ENCODE measurements at places on chromosomes 1 and 21. TPM values are rescaled to one million over a fixed set of nuclear protein-coding genes. Genes with fewer than 3 reads are reported as not detected.

Gene RRP1B
- total RNA-seq = 21.4 TPM

Gene ACKR1
- 196 TPM for total RNA-seq

Gene ITLN1
- 0.42 TPM for total RNA-seq

Gene PRAMEF9
- not detected for total RNA-seq

DNA sequence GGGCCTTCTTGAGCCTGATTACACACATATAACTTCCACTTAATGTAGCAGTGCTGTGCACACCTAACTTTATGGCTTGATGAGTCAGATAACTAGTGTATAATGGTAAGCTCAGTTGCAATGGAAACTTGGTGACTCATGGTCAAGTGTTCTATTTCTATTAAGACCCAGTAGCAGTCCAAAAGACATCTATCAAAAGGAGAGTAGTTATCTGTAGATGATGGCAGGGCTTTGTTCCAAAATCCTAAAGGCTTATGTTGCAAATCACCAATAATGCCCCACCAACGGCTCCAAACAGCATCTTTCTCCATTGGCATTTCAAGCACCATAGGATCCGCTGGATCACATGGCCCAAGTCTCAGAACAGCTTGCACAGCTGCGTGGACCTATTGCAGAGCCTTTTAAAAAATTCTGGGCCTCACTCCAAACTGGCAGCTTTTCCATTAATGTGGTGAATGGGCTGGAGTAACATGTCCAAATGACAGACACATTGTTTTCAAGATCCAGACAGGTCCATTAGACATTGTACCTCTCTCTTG, 566.8 kb upstream of the USP24 start:
- no peak overlapping the region for H3K27ac ChIP-seq
- DNase-seq = no peak
- H3K4me3 ChIP-seq = no peak overlapping the region
- H3K4me1 ChIP-seq = no peaks in the 10 kb centered on the region
- H3K36me3 ChIP-seq = no peaks in the 10 kb centered on the region

- no peaks in the 10 kb centered on the region for H3K36me3 ChIP-seq
- DNase-seq = no peak
- peak overlapping the region; percentile 32 for H3K27ac ChIP-seq
- no peaks in the 10 kb centered on the region for H3K4me1 ChIP-seq
- H3K4me3 ChIP-seq = peak overlapping the region; percentile 44
These were observed 19.4 kb upstream of the TENT5B start for GRCh38 chr1:27032119-27032461.

DNA sequence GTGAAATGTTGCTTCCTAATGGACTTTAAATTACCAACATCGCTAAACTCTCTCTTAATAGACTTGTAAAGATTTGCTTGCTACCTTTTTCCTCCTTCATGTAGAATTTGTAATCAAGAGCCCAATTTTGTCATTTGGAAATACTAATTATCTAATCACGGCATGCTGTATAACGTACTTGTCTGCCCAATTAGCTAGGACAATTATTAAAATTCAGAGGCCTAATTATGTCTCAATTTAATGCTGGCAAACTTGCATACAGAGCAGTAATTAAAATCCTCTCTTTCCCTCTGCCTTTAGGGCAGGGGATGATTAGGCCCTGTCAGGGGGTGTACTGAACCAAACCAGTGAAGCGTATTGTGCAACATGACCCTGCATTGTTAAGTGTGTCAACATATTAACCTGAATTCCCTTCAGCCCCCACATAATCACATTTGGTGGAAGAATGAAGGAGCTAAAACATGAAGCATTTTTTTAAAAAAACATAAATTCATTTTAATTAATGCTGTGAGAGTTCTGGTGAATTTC, 137.4 kb upstream of the BARHL2 start:
- H3K4me3 ChIP-seq = no peak overlapping the region
- DNase-seq = no peak
- no peak overlapping the region for H3K27ac ChIP-seq
- H3K27me3 ChIP-seq = no peaks in the 10 kb centered on the region

DNA sequence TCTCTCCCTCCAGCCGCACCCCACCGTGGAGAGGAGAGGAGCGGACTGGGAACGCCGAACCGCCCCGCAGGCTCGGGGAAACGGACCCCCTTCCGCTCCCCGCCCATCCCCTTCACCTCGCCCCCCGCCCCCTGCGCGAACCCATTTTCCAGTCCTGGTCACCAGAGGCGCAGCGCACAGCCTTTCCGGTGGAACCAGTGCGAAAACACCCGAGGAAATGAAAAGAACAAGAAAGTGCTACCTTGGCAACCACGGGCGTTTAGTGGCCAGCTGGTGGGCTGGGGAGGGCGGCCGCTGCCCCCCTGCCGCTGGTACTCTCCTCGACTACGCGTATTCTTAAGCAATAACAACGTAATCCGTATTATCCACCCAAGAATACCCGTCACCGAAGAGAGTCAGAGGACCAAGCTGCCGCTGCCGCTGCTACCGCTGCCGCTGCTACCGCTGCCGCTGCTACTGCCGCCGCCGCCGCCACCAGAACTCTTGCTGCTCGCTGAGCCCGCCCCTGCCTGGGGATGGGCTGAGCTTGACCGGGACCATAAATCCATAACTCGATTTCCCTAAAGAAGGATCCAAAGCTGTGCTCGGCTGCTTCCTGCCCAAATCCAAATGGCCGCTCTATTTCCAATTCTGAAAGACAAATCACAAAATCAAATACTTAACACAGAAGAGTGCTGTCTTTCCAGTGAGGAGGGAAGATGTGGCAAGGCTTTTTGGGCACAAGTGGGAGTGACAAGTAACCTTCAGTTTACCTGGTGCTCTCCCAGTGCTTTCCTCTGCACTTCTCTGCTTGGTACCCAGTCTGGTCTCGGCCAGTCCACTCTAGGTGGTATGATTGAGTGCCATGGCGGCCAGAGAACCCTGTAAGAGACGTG, 125.2 kb upstream of the DPYD start:
- no peaks in the 10 kb centered on the region for H3K4me1 ChIP-seq
- no peak overlapping the region for H3K27ac ChIP-seq
- H3K4me3 ChIP-seq = peak overlapping the region; percentile 44
- H3K27me3 ChIP-seq = no peaks in the 10 kb centered on the region

Gene SPATA45
- not detected for total RNA-seq

GRCh38 chr1:178919581-178919980, 48.7 kb upstream of the ANGPTL1 start:
- no peak for DNase-seq
- no peak overlapping the region for H3K27ac ChIP-seq
- no peaks in the 10 kb centered on the region for H3K4me1 ChIP-seq
- H3K36me3 ChIP-seq = peaks cover 6% of the 10 kb centered on the region
- H3K27me3 ChIP-seq = no peaks in the 10 kb centered on the region

- no peaks in the 10 kb centered on the region for H3K27me3 ChIP-seq
- H3K36me3 ChIP-seq = no peaks in the 10 kb centered on the region
- peaks cover 12% of the 10 kb centered on the region for H3K4me1 ChIP-seq
These were observed 10.5 kb downstream of the AIM2 start for GRCh38 chr1:159066108-159066507.

Gene CD1E
- total RNA-seq = 1.4 TPM

DNA sequence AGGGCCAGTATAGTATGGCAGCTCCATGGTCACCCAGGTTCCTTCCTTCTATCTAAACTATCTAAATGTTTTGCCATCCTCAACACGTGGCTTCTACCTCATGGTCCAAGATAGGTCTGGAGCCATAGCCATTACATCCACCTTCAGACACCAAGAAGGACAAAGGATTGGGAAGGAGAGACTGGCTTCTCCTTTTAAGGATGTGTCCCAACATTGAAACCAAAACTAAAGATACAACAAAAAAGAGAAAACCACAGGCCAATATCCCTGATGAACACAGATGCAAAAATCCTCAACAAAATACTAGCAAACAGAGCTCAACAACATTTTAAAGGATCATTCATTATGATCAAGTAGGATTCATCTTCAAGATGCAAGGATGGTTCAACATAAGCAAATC, 24.8 kb downstream of the HSD11B1 start:
- H3K36me3 ChIP-seq = no peaks in the 10 kb centered on the region
- no peaks in the 10 kb centered on the region for H3K4me1 ChIP-seq
- no peak overlapping the region for H3K4me3 ChIP-seq

- H3K4me3 ChIP-seq = no peak overlapping the region
- H3K36me3 ChIP-seq = no peaks in the 10 kb centered on the region
- no peak for DNase-seq
- no peak overlapping the region for H3K27ac ChIP-seq
These were observed 52.2 kb downstream of the PHACTR4 start for GRCh38 chr1:28421744-28422143.

DNA sequence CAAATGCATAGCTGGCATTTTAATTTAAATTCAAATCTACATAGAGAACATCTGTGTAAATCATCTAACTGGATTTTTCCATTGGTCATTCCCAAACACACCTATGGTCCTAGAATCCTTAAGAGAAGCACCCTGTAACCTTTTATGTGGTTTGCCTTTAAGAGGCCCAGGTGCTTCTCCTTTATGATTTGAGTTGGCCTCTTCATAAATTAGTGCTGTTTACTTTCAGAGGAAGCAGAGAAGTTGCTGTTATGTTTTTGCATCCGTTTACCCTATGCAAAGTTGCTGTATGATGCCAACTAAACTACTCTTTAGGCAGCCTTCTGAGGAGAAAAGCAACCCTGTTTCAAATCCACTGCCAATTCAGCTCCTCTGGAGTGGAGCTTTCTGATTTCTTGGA, 193.8 kb downstream of the HS2ST1 start:
- H3K4me1 ChIP-seq = no peaks in the 10 kb centered on the region
- DNase-seq = no peak
- H3K27ac ChIP-seq = no peak overlapping the region
- no peak overlapping the region for H3K4me3 ChIP-seq
- H3K36me3 ChIP-seq = no peaks in the 10 kb centered on the region
- H3K27me3 ChIP-seq = no peaks in the 10 kb centered on the region

DNA sequence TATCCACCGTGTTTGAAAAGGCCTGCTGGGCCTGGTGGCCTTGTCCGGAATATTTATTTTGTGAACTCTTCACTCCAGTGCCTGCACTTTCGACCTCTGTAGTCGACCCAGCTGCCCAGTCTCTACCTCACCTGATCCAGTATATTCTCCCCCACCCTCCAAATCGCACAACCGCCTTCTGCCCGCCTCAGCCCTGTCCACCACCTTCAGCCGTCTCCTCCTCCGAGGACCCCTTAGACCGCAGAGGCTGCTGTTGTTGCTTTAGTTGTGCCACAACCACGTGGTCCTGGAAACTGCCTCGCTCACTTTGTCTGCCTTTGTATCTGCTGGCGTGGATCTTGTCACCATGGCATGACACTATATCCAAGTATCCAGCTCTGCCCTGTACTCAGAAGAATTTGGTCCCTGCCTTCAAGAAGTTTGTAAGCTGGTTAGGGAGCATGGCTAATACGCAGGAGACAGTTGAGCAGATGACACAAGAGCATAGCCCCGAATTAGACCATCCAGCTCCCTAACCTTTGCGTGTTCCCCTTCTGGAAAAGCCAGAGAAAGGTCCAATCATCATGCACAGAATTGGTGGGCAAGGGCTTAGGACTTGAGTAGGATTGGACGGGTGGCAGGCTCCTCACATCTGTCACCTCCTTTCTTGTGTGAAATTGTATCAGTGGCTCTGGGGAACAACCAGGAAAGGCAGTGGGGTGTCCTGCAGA, 1.5 kb downstream of the PHGDH start:
- H3K27ac ChIP-seq = peak overlapping the region; percentile 87
- H3K4me1 ChIP-seq = no peaks in the 10 kb centered on the region
- no peaks in the 10 kb centered on the region for H3K36me3 ChIP-seq
- no peaks in the 10 kb centered on the region for H3K27me3 ChIP-seq

DNA sequence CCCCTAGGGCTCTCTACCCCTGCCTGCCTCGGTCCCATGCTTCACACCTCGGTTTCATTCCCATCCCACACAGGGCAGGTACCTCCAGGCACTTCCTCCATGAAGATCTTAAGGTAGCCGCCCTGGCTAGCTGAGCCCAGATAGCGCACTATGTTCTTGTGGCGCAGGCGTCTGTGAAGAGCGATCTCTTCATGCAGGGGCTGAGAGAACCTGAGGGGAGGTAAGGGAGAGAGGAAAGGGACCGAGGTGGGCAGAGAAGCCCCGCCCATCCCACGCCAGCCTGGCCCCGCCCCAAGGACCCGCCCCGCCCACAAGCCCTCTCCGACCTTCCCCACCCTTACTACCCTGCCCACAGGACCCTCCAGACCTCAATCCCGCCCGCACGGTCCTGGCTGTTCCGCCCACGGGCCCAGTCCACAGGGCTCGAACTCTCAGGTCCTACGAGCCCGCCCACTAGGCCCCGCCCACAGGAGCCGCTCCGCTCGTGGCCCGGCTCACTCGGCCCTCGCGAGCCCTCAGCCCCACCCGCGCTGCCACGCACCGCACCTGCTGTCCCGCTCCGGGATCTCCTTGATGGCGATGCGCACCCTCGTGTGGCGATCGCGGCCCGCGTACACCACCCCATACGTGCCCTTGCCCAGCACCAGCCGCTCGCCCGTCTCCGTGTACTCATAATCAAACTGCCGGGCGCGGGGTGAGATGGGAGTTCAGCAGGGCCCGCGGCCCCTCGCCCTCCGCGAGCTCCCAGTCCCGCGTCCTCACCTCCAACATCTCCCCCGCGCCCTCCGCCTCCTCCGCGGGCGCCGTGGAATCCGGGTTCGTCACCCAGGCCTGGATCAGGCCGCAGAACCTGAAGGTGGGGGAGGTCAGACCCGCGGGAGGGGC, 6.4 kb downstream of the MAP3K6 start:
- no peak overlapping the region for H3K27ac ChIP-seq
- H3K4me3 ChIP-seq = peak overlapping the region; percentile 39
- no peak for DNase-seq
- H3K36me3 ChIP-seq = peaks cover 3% of the 10 kb centered on the region
- H3K4me1 ChIP-seq = no peaks in the 10 kb centered on the region
- no peaks in the 10 kb centered on the region for H3K27me3 ChIP-seq

Gene LCE6A
- total RNA-seq = not detected

DNA sequence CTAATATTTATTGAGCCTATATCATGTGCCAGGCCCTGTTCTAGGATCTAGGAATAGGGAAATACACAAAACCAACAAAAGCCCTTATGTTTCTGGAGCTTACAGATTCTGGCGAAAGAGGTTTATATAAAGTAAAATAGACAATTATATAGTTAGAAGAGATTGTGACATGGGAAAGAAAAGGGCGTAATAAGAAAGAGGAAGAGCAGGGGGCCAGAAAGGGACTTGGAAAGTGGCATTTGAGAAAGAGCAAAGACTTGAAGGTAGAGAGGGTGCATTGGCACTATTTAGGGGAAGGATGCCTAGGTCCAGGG, 322.5 kb upstream of the FAM78B start:
- peak overlapping the region; percentile 68 for H3K27ac ChIP-seq
- no peaks in the 10 kb centered on the region for H3K27me3 ChIP-seq
- no peak for DNase-seq
- no peaks in the 10 kb centered on the region for H3K36me3 ChIP-seq

GRCh38 chr1:161843156-161843555, 77.0 kb downstream of the ATF6 start:
- H3K27me3 ChIP-seq = no peaks in the 10 kb centered on the region
- DNase-seq = no peak
- H3K4me3 ChIP-seq = no peak overlapping the region
- no peaks in the 10 kb centered on the region for H3K36me3 ChIP-seq
- no peak overlapping the region for H3K27ac ChIP-seq

DNA sequence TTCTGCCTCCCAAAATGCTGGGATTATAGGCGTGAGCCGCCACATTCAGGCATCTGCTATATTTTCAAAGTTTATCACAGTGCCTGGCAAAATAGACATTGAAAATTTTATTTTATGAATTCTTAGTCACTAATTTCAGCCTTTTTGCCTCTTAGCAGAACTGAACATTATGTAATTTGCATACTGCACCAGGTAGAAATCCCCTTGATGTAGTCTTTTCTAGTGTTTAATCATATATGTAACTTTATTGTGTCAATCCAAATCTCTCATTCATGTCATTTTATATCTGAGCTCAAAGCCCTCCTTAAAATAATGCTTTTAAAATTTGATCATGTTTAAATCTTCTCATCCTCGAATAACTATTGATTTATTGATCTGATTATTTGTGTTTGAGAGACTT, 19.2 kb downstream of the WDTC1 start:
- H3K4me3 ChIP-seq = no peak overlapping the region
- peaks cover 5% of the 10 kb centered on the region for H3K4me1 ChIP-seq
- H3K36me3 ChIP-seq = no peaks in the 10 kb centered on the region
- H3K27ac ChIP-seq = no peak overlapping the region
- H3K27me3 ChIP-seq = no peaks in the 10 kb centered on the region

All from tibial nerve (tissue), 4 donors.